Left kidney (tissue), 8 donors: ENCODE measurements at places on chromosomes 3 and 15. TPM values are rescaled to one million over a fixed set of nuclear protein-coding genes. Genes with fewer than 3 reads are reported as not detected.

PRTG gene
- polyA plus RNA-seq = 15.8 TPM

DNASE1L3 gene
- 9.2 TPM for polyA plus RNA-seq

CFAP100 gene
- polyA plus RNA-seq = 1.7 TPM

CCR8 gene
- not detected for polyA plus RNA-seq

POMGNT2 gene
- 19.0 TPM for polyA plus RNA-seq

TBC1D5 gene
- 52.2 TPM for polyA plus RNA-seq

DUT gene
- polyA plus RNA-seq = 166 TPM

FAH gene
- 42.5 TPM for polyA plus RNA-seq

TRAIP gene
- polyA plus RNA-seq = 16.3 TPM

STRA6 gene
- 41.7 TPM for polyA plus RNA-seq

LDHAL6B gene
- polyA plus RNA-seq = 0.23 TPM

NUP210 gene
- polyA plus RNA-seq = 28.9 TPM

ITGB5 gene
- polyA plus RNA-seq = 85.0 TPM

CDCP1 gene
- 1.2 TPM for polyA plus RNA-seq

PTX3 gene
- polyA plus RNA-seq = 4.5 TPM

MAP1A gene
- 9.3 TPM for polyA plus RNA-seq

IP6K2 gene
- 241 TPM for polyA plus RNA-seq

NIT2 gene
- 128 TPM for polyA plus RNA-seq

SERPINI2 gene
- 1.9 TPM for polyA plus RNA-seq

LRRC31 gene
- polyA plus RNA-seq = 0.38 TPM

GNAI2 gene
- polyA plus RNA-seq = 181 TPM

PEAK1 gene
- polyA plus RNA-seq = 40.5 TPM

DLEC1 gene
- polyA plus RNA-seq = 2.0 TPM

GCSAM gene
- polyA plus RNA-seq = 3.0 TPM

CLSTN2 gene
- polyA plus RNA-seq = 2.0 TPM

DPH6 gene
- polyA plus RNA-seq = 18.0 TPM

CHRM5 gene
- polyA plus RNA-seq = 0.35 TPM

ZNF502 gene
- 16.8 TPM for polyA plus RNA-seq

FHIT gene
- 25.0 TPM for polyA plus RNA-seq
